ENCODE measurements at places on chromosomes 6 and 20.

DNA sequence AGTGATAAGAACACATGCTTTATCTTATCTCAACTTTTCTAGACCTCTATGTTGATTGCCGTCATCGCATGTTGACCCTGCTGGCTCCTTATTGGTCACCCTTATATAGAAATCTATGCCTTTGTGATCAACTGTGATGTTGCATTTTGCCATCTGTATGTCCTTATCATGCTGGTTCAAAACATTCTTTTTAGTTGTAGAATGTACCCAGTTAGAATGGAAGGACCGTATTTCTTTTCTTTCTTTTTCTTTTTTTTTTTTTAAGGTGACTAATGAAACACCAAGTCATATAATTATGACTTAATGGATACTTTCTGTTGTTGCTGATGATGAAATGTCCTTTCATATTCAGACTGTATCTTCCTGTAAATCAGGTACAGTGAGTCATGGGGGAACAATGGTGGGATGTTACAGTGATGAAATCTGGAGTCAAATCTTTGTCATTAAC lies 145.9 kb upstream of the CITED2 start:
- no peak for DNase-seq

DNA sequence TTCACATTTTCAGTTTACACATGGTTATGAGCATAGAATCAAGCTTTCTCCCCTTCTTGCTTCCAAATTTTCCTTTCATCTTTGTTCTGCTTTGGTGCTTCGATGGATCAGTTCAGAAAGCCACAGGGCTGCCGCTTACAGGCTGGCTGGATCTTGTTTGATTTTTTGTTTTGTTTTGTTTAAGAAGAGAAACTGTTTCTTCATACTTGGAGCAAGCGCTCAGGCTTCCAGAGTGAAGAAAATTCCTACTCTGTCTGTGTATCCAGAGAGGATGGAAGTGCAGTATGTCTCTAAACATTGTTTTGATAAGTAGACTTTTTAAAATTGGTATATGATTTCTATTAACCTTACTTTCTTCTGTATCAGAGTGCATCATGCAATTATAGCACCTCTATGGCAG lies 66.9 kb downstream of the ARID1B start:
- no peak for DNase-seq

GRCh38 chr6:31572041-31572911 lies at the start of gene LTA:
Gene LTA (plus strand): TSS chr6:31572289. CDS start chr6:31572743, 454 bp downstream.
- DNase-seq = peak; percentile 63

DNA sequence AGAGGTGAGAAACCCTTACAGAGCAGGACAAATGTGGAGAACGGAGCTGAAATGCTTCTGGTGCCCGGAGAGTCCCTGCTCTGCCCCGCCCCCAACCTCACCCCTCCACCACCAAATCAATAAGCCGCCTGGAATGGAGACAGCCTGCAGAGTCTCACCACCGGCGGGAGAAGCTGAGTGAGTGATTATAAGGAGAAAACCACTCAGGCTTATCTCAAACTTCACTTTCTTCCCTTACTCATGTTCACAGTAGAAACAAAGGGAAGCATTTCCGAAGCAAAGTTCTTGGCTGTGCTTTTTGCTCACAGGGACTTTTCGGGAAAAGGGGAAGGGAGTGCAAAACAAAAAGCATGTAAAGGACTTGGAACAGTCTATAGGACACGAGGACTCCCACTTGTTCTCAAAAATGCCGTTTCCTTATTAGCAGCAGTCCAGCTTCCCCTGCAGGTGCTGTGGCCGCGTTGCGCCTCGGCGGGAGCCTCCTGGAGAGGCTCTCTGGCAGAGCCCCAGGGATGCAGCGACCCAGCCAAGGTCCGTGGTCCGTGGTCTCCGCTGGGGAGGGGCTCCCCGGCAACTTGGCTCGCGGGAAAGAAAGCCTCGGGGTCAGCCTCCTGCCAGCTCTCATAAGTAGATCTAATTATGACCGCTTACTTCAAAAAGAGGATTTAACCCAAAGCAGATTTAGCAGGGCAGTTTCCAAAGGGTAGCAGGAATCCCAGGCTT lies 64.8 kb upstream of the TMEM30A start:
- no peak for DNase-seq

- no peak for DNase-seq
Measured at GRCh38 chr20:34834459-34834893, 9.0 kb upstream of the NCOA6 start.

- DNase-seq = no peak
Measured at GRCh38 chr20:10619427-10619826, 54.4 kb downstream of the JAG1 start.

- no peak for DNase-seq
Measured at GRCh38 chr6:45001663-45002062, 326.5 kb upstream of the RUNX2 start.

DNA sequence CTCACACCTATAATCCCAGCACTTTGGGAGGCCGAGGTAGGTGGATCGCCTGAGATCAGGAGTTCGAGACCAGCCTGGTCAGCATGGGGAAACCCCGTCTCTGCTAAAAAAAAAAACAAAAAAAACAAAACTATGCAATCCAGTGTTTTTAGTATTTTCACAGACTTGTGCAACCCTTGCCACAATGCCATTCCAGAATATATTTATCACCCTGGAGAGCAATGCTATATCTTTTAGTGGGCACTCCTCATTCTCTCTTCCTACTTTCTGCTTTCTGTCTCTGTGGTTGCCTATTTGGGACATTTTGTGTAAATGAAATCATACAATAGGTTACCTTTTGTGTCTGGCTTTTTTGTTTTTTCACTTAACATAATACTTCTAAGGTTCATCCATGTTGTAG lies 39.1 kb upstream of the MROH8 start:
- no peak for DNase-seq

GRCh38 chr6:29016559-29017427 lies 11.7 kb upstream of the ZNF311 start:
- peak; percentile 66 for DNase-seq

GRCh38 chr6:109891924-109892323 lies 86.2 kb upstream of the GPR6 start:
- no peak for DNase-seq

GRCh38 chr6:154441995-154442310 lies 68.5 kb downstream of the CNKSR3 start:
- DNase-seq = no peak

DNA sequence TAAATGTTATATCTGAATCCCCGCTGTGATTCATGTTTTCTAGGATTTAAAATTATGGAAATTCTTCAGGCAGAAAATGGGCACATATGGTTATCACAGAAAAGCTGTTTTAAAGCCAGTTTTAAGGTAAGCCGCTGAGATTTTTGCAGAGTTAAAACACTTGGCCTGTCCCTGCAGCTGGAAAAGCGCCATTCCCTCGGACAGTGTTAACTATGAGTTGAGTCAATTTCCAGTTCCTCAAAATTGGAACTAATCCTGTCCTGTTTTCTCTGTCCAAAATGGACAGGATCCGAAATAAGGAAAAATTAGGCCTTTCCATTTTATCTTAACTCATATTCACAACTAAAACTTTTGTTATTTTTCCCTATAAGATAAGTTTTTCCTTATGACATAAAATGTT lies 225.2 kb downstream of the SAMD5 start:
- no peak for DNase-seq

DNA sequence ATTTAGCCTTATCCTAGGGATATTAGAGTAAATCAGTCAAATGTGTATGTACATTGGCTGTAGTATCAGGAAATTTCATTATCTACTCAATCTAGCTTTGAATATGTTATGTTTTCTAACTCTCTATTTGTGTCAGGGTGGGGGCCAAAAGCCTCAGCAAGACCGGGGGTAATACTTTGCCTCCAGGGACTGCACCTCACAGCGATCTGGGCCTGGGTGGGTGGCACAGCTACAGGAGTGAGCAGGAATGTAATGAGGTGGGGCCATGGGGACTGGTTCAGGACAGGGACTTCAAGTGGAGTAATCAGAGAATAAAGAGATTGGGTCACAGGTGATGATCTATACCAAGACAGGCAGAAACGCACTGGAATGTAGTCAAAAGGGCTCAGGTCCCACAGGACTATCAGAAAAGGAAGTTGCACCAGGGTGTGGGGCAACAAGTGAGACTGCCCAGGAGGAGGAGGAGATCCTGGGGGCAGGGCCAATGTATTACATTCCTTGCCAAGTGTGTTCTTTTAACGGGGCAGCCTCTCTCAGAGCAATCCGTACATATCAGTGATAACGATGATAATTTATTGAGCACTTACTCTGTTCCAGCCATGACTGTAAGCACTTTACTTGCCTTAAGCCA lies 54.0 kb downstream of the PIGU start:
- DNase-seq = no peak

DNA sequence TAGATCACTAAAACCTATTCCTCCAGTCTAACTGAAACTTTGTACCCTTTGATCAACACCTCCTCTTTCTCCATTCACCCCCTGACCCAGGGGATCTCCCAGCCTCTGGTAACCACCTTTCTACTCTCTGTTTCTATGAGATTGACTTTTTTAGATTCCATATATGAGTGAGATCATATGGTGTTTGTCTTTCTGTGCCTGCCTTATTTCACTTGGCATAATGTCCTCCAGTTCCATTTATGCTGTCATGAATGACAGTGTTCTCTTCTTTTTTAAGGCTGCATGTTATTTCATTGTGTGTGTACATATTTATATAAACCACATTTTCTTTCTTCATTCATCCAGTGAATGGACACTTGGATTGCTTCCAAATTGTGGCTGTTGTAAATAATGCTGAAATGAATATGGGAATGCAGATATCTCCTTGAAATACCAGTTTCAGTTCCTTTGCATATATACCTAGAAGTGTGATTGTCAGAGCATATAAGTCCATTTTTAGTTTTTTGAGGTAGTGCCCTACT lies 57.7 kb downstream of the DHX35 start:
- no peak for DNase-seq

DNA sequence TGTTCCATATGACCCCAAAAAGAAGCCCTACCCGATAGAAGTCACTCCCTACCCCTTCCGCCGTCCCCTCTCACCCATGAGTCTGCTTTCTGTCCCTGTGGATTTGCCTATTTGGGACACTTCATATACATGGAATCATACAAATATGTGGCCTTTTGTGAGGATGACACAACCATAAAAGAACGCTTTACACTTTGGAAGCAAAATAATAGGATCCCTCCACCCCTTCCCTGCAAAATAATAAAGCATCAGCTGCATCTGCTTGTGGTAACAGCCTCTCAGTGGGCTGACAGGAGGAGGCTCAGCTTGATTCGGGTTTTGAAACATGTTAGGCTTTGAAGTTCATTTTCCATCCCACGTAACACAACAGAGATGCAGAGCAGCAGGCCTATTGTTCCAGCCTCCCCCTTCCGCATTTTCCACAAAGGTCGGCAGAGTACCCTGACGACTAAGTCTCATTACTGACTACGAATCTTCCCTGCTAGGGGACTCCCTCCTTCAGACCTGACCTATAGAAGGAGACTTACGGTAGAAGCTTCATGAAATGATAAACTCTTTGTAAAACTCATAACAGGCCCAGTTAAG lies 99.1 kb downstream of the ALDH8A1 start:
- DNase-seq = no peak

GRCh38 chr6:138588805-138589434 lies 89.6 kb upstream of the NHSL1 start:
- peak; percentile 8 for DNase-seq

DNA sequence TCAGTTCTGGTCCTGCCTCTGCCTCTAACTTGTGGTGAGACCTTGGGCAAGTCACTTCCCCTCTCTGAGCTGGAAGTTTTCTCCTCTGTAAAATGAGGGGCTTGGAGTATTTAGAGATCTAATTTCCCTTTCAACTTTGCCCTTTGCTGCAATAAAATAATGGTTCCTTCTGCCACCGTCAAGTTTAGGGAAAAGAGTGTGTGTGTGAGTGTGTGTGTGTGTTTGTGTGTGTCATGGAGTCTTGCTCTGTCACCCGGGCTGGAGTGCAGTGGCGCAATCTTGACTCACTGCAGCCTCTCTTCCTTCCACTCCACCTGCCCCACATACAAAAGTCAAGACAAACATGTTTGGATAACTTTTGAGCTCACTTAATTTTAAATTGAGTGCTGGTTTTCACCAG lies 39.2 kb upstream of the PIM1 start:
- DNase-seq = no peak

- no peak for DNase-seq
Measured at GRCh38 chr6:16857969-16858592, 96.8 kb upstream of the ATXN1 start.

GRCh38 chr6:99789767-99790166 lies 183.1 kb downstream of the PRDM13 start:
- no peak for DNase-seq

- no peak for DNase-seq
Measured at GRCh38 chr6:29762051-29762450, 38.8 kb downstream of the HLA-F start.

- no peak for DNase-seq
Measured at GRCh38 chr20:35117196-35117595, 24.6 kb upstream of the TRPC4AP start.

- no peak for DNase-seq
Measured at GRCh38 chr6:3136292-3137011, 17.9 kb downstream of the BPHL start.

GRCh38 chr20:38584099-38584763 lies 3.2 kb downstream of the ADIG start:
- DNase-seq = no peak

- DNase-seq = no peak
Measured at GRCh38 chr6:155224618-155225017, 39.2 kb upstream of the CLDN20 start.

- no peak for DNase-seq
Measured at GRCh38 chr6:158283304-158283980, 28.8 kb upstream of the TULP4 start.

DNA sequence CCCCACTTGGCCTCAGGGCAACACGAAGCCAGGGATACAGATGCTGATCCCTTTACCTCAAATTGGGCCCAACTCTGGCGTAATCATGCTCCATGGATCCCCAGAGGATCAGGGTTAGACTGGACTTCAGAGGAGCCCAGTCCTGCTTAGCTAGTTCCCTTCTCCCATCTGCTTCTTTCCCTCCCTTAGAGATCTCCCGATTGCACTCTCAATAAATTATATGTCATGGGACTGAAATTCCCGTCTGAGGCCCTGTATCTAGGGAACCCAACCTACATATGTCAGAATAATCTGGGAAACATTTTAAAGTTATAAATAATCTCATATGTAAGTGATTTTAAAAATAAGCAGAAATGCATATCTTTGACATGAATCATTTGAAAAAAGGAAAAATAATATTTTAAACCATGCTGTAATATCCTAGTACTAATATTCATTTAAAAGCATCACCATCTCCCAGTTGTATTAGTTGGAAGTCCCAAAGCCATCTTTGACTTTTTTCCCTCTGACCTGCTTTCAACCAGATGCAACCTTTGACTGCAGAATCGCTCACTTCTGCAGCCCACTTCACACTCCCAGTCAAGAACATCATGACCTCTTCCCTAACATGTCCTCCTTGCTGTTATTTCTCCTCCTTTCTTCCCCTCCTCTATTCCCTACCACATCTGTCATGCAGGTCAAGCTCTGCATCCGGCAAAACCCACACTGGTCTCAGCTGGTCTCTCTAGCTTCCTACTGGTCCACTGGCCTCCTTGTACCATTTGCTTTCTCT lies 393.6 kb downstream of the BTBD3 start:
- DNase-seq = no peak

DNA sequence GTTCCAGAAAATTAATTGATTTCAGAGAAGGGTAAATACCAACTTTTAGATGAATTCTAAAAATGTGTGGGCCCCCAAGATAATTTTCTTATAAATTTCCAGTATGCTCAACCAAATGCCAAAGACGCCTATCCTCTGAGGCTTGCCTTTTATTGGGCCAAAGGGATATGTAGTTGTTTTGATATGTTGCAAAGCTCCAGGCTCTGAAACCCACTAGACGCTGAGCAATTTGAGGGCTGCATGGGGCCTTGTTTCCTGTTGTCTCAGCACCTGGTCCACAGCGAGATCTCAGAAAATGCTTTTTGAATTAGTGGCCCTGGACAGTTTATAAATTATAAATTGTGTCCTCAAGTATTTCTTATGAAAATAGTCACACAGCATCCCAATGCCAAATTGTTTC lies 397.2 kb downstream of the SAMD5 start:
- no peak for DNase-seq
